ENCODE measurements at places on chromosomes 2 and 18.

DNA sequence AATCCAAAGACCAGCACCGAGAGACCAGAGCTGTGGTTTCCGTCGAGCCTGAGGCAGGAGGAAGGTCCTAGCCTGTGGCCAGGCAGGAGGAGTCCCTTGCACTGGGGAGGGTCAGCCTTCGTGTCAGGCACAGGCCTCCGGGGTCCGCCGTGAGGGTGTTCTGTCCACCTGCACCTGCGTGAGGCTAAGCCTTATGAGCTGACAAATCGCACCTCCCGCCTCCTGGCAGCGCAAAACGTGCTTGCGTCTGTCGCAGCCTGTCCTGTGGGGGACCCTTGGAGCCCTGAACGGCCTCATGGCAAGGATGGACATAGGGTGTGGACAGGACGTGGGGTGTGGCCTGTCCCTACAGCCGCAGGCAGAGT lies 73.3 kb downstream of the KCNG2 start:
- no peak for DNase-seq

DNA sequence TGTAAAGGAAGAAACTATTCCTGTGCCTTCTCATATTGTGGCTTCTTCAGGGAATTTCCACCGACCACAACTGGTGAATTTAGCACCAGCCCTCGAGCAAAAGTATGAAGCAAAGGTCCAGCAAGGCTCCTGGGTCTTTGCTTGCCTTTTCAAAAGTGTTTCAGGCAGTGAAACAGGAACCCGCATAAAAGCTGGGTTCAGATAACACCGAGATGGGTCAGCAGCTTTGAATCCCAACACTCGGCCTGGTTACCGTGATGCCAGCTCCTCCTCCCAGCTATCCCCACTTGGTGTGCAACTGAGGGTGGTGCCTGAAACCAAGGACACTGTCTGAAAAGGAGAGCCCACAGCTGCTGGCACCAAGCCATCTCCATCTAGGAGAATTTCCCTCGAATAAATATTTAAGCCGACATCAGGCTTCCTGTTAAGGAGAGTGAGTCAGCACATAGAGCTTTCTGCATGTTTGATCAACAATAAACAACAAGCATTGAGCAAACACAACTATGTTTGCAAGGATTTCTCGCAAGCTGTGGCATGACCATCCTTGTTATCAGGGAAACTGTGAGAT lies 69.5 kb downstream of the ANTXR1 start:
- DNase-seq, result no peak

- DNase-seq, result no peak
Observed at GRCh38 chr2:208618220-208618619, 211.6 kb downstream of the PTH2R start.

GRCh38 chr2:229955663-229956062 lies 33.4 kb downstream of the FBXO36 start:
- DNase-seq, result no peak

GRCh38 chr2:117481608-117482007 lies 332.9 kb upstream of the DDX18 start:
- DNase-seq, result no peak

DNA sequence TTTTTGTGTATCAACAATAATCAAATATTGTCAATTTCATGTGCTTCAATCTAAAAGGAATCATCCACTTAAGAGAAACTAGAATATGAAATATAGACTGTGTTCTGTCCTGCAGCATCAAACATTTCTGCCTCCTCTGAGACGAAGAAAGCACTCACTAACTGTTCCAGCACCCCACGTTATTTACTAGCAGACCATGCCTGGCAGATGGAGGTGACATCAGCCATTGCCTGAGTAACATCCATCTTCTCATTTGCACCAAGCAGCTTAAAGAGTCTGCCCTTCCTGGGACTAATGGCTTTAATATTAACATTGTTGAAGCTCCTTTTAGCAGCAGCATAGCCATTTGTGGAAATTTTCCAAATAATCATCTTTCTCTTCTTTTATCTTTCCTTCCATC lies 25.7 kb downstream of the SGPP2 start:
- no peak for DNase-seq

All from stimulated activated CD8-positive, alpha-beta memory T cell treated with anti-CD3 and anti-CD28 coated beads, Interleukin-7, amount 100 ng/mL, for 4 hours (primary cell).